ENCODE measurements at places on chromosomes 6 and 20. TPM values are rescaled to one million over a fixed set of nuclear protein-coding genes. Genes with fewer than 3 reads are reported as not detected.

DNA sequence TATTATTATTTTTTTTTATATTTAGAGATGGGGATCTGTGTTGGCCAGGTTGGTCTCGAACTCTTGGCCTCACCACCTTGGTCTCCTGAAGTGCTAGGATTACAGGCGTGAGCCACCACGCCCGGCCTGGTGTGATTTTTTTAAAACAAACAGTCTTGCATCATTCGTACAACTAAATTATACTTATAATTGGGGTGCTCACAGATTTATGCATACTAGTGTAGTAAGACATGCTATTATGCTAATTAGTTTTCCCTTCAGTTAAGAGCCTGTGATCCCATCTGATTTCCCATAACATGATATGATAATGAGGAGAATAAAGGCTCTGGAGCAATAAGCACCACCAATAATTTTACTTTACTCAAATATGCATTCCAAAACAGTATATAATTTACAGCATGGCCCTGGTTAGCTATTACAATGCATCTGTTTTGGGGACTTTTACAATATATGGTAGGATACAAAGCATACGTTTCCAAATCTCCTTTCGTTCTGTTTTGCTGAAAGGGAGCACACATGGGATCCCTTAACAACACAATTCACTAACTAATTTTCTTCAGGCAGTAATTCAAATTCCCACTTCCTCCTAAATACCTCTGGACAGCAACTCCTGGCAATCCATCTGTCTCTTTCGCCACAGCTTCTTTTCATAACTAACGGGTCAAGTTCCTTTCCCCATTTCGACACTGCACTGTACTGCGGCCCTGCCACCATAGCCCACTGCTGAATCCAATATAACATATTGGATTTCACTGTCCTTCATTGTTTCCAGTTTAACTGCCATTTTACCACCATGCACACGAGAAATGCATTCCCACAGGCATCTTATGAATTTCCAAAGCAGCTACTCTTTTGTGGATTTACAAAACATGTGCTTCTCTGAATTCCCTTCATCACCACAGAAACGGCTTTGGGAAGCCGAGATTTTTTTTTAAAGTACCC lies 1.7 kb downstream of the NUDT3 start:
- peak; percentile 39 for DNase-seq

- no peak for DNase-seq
Measured at GRCh38 chr6:138592749-138593123, 93.4 kb upstream of the NHSL1 start.

Gene ADGRF1
- not detected for total RNA-seq

Gene KCNK16
- not detected for total RNA-seq

DNA sequence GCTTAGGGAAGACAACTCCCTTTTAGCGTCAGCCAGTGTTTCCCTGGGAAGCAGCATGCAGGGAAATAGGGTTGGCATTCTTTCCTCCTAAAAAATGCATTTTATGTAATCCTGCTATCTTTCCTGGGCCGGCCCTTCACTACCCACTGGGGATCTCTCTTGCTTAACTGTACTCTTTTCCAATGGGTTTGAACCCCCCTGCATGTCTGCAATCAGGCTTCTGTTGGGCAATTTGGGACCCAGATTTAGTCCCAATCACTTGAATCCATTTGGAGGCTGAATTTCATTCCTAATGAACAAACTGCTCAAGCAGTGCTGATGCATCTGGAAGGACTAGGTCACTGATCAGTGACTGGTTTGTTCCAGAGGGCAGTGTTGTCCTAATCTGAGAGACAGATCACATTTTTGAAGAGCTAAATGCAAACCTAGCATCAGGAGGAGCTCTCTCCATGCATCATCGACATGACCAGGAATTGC lies 152.0 kb downstream of the TSHZ2 start:
- DNase-seq = peak; percentile 79

Gene ZKSCAN4
- total RNA-seq = 4.0 TPM

DNA sequence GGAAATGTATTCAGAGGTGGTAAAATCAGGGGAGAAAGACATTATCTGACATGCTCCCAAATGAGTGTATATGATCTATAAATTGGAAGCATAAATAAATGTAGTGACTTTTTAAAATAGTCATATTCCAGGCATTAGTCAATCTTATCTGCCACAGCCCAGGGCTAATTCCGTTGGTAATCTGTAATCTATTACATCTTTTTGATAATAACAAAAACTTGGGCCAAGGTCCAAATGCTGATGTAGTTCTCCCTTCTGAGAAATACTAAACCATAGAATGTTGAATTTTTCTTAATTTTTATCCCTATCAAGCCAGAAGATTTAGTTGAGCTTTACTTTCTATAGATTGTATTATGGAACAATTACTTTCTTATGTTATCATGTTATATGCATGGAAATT lies 1279.8 kb downstream of the EPHA7 start:
- no peak for DNase-seq

GRCh38 chr6:84791233-84791632 lies 26.8 kb upstream of the TBX18 start:
- DNase-seq = no peak

Gene FAM217B
- 27.6 TPM for total RNA-seq

Gene ABCF1
- 40.7 TPM for total RNA-seq

- no peak for DNase-seq
Measured at GRCh38 chr6:129390900-129391299, 319.1 kb downstream of the ARHGAP18 start.

- DNase-seq = no peak
Measured at GRCh38 chr6:1044040-1044836, 267.7 kb upstream of the FOXQ1 start.

GRCh38 chr6:21137700-21138335 lies 455.7 kb upstream of the SOX4 start:
- DNase-seq = no peak

Gene CLVS2
- not detected for total RNA-seq

Gene CYP21A2
- total RNA-seq = not detected

GRCh38 chr6:26216886-26217713 lies 129.9 kb downstream of the HFE start:
- DNase-seq = peak; percentile 91

Gene KHDC3L
- not detected for total RNA-seq

GRCh38 chr20:37636977-37637376 lies 56.9 kb upstream of the CTNNBL1 start:
- DNase-seq = no peak

GRCh38 chr6:49978332-49979226 lies 9.2 kb upstream of the DEFB113 start:
- no peak for DNase-seq

DNA sequence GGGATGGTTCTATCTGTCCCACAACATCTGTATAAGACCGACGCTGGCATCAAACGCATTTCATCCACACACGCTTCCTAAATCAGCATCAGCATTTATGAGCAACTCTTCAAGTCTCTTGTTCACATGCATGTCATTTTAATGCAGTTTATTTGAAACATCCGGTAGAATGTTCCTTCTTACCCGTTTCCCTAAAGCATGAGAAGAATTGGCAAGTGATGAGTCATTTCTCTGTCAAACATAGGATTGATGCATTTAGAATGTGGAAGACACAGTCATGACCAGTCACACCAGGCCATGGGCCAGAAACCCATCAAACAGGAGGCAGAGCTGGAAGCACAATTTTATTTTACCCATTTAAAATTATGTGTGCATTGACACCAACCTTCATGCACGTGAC lies 122.8 kb downstream of the UST start:
- DNase-seq = no peak

Gene PSORS1C2
- total RNA-seq = not detected

Gene HTR1B
- not detected for total RNA-seq

Gene GMEB2
- 7.0 TPM for total RNA-seq

DNA sequence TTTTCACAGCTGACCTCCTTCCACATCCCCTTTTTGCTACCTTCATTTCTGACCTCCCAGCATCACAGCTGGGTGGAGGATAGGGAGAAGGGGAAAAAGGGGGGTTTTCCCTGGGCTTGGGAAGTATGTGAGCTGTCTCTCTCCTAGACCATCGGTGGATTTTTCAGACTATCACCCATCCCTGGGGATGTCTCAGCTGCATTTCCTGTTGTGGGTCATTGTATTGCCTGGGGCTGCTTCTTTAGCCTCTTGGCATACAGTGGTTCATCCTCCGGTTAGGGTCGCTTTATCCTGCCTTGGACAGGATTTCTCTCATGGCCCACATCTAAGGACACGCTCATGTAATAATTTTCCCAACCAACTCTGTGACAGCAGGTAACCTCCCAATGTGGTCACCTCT lies 142.5 kb upstream of the ARG1 start:
- DNase-seq = no peak

GRCh38 chr6:88422831-88423230 lies 256.7 kb upstream of the CNR1 start:
- no peak for DNase-seq

DNA sequence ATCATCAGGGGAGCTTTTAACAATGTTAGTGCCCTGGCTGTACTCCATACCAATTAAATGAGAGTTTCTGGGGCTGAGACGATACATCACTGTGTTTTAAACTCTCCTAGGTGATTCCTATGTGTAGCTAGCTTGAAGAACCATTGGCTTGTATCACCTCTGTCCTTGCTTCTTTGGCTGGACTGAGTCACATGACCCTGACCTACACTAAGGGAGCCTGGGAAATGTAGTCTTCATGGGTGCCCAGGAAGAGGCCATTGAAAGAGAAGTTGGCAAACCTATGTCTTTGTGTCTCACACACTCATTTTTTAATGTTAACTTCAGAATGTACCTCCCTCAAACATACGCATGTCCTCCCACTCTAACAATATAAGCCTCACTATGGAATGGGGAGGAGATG lies 506.6 kb downstream of the DHX35 start:
- no peak for DNase-seq

Gene FHL5
- total RNA-seq = 0.45 TPM

- no peak for DNase-seq
Measured at GRCh38 chr6:115131709-115132490, 789.1 kb upstream of the HS3ST5 start.

Gene ZFAND3
- total RNA-seq = 79.1 TPM

DNA sequence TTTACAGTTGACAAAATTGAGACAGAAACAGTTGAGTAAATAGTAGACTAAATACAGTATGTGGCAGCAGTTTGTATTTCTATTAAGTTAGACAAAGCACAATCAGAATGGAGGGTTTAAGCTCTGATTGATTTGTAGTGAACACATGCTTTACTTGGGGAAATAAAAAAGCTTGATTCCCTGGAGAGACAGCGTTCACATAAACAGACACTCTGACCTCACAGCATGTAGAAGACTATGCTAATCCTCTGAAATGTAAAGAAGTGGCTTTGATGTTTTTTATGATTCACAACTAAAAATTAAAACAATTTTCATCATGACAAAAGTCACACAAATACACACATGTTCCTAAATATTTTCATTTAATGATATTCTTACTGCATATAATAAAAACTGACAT lies 126.9 kb upstream of the FAM83B start:
- DNase-seq = no peak

DNA sequence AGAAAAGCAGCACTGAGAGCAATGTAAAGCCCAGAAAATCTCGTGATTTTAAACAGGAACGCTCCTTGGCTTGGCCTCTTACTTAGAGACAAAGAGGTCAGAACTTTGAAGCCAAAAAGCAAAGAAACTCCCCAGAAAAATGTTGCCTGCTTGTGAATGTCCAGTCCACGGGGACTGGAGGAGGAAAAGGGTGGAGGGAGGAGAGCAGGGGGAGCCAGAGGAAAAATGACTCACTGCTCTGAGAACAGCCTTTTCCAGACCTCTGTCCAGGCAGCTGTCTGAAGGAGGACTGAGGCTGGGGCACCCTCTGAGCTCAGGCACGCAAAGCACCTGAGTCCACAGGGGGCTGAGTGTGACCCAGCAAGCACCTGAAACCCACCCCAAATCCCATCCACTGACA lies 64.7 kb downstream of the TRAM2 start:
- peak; percentile 73 for DNase-seq

DNA sequence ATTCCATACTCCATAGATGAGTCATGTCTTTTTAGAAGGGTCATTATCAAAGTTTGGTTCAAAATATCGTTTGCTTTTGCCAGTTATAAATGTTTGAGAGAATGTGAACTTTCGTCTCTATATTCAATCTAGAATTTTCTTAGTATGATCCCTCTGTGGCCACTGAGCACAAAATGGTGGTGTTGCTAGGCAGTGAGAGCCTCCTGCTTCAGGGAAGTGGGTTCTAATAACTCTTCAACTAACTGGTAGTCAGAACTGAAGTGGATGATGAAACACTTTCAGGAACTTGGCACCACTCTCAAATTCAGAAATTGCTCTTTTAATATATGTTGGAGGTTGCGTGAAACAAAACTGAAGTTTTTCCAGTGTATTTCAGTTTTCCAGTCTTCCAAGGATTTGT lies 125.0 kb upstream of the DOK5 start:
- no peak for DNase-seq

GRCh38 chr20:24957326-24958016 lies 8.4 kb downstream of the CST7 start:
- DNase-seq = no peak

DNA sequence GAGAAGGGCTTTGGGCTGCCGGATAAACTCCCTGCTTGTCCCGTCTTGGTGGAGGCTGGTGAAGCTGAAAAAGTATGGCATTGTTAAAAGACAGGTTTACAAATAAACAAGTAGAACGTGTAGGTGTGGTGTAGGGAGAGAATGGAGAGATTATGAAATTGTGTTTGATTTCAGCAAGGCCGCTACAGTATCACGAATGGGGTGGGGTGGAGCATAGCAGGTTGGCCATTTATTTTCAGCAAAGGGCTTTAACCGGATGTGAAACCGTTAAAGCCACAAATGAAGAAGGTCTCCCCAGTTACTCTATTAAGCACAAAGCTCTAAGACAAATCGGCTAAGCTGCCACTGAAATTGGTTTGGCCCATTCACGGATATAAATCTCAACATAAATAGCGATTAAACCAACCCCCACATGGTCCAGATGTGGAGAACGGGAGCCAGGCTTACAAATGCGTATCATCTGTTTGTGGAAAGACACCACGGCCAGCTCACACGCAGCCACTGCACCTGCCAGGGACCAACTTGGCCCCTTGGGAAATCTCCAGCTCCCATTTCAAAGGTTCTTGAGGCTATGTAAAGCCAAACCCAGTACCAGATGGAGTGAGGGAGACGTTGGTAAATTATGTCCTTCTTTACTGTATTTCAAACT lies 94.0 kb downstream of the ZMYND8 start:
- DNase-seq = no peak

- no peak for DNase-seq
Measured at GRCh38 chr6:14591998-14592397, 474.4 kb downstream of the CD83 start.

- DNase-seq = peak; percentile 69
Measured at GRCh38 chr6:13710552-13711323, 897 bp downstream of the RANBP9 start.

DNA sequence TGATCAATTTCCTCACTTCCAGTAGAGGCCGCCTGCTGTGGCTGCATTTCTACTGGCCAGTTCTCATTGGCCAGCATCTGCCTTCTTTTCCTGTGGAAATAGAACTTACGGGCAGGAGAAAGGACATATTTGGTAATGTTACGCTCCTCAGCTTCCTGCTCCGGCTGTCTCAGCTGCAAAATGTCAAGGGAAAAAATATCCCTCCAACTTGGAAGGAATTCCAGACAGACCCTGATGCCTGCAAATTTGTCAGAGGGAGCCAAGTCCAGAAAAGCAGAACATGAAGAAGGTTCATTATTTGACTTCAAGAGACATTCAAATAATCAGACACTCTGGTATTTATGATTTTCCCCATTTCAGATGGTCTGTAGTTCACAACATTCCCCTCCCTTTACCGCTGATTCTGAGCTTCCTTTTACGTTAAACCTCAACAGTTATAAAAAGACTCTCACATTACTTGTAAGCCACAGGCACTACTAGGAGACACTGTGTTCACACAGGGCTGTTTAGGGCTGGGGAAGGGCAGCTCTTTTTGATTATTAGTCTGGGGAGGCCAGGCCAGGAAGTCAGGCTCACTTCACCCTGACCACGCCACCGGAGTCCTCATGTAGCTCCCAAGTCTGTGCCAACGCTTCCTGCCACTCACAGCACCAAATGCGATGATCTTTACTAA lies 179.6 kb upstream of the CCN2 start:
- DNase-seq = peak; percentile 71

Data from right cardiac atrium (tissue), 5 donors.